ENCODE measurements at places on chromosomes 3 and 15. TPM values are rescaled to one million over a fixed set of nuclear protein-coding genes. Genes with fewer than 3 reads are reported as not detected.

Gene C3orf20
- 0.45 TPM for total RNA-seq

Gene ARMC8
- 39.7 TPM for total RNA-seq

Gene KNSTRN
- total RNA-seq = 65.9 TPM

Gene OR5K2
- total RNA-seq = not detected

Gene TMC3
- total RNA-seq = not detected

Gene RETNLB
- not detected for total RNA-seq

Gene ACKR4
- total RNA-seq = 0.21 TPM

Gene IQCH
- total RNA-seq = 0.89 TPM

Gene LNP1
- 1.8 TPM for total RNA-seq

Gene GOLGA8S
- total RNA-seq = 0.06 TPM

Gene SHF
- 2.7 TPM for total RNA-seq

Gene CCDC13
- 0.24 TPM for total RNA-seq

Gene TRIM42
- not detected for total RNA-seq

Gene PRICKLE2
- not detected for total RNA-seq

Gene GP5
- 1.4 TPM for total RNA-seq

Gene GUCA1C
- total RNA-seq = not detected

Gene PLIN1
- 0.09 TPM for total RNA-seq
